ENCODE measurements at places on chromosomes 16 and 17.

GRCh38 chr16:67667453-67667816, 821 bp downstream of the C16orf86 start:
- DNase-seq: no peak

DNA sequence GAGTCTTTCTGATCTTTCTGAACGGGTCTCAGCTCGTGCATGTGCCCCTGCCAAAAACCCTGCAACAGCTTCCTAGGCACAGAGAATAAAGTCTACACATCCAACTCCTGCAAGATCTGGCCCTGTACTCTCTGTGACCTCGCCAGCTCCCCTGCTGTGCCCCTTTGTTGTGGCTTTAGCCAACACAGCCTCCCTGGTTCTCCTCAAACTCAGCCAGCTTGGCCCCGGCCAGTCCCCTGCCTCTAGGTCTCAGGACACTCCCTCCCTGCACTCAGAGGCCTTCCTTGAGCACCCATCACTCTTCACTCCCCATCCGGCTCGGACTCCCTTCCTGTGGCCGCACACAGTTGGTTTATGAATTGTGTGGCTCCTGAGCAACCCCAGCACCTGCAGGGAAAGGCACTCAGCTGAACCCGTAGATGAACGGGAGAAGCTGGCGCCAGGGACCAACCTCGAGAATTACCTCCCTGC, 1.4 kb downstream of the CEP131 start:
- DNase-seq: no peak

DNA sequence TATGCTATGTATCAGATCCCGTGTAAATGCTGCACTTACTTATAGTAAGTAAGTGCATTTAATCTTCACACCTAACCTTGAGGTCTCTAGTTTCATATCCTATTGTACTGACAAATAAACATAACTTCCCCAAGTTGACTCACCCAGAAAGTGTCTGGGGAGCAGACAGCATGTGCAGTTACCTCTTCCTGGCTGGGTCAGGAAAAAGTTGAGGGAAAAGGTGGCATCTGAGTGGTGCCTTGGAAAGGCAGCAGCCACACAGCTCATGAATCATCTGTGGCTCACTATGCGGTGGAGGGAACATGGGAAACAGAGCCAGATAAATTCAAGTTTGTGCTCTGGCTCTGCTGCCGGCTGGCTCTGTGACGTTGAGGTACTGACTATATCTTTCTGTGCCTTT, 382.0 kb upstream of the DYNLRB2 start:
- no peak for DNase-seq

- no peak for DNase-seq
These were observed 285.1 kb upstream of the CDH11 start for GRCh38 chr16:65406933-65407332.

GRCh38 chr17:69572747-69573146, 158.2 kb downstream of the MAP2K6 start:
- DNase-seq: no peak

DNA sequence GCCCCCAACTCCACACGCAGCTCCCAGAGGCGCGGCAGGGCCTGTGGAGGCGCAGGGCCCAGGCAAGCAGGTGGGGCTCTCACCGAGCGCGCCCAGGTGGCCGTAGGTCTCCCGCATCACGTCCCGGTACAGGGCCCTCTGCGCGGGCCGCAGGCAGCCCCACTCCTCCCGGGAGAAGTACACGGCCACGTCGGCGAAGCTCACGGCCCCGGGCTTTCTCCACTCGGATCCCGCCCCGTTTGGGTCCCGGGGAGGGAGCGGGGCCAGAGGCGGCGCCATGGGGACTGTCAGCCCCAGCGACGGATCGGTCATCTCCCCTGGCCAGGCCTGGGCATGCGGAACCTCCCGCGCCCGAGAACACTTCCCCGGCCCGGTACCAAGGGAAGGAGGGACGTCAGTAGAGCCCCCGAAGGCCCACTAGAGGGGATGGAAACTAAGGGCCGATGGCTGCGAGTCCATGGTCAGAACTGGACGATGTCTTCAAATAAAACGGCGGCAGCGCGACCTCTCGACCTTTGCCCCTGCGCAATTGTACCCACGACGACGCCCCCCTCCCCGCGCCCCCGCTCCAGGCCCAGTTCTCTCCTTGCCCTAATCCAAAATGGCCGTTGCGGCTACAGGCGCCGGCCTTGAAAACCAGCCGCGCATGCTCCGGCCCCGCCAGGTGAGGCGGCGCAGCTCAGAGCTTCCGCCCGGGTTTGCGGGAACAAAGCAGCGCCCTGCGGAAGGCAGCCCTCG, at the start of gene ZNF747:
TSS of gene ZNF747 (minus strand) at position 491 of the 738 bp plus-strand sequence. CDS start at position 312, 179 bp downstream.
- peak; percentile 96 for DNase-seq

DNA sequence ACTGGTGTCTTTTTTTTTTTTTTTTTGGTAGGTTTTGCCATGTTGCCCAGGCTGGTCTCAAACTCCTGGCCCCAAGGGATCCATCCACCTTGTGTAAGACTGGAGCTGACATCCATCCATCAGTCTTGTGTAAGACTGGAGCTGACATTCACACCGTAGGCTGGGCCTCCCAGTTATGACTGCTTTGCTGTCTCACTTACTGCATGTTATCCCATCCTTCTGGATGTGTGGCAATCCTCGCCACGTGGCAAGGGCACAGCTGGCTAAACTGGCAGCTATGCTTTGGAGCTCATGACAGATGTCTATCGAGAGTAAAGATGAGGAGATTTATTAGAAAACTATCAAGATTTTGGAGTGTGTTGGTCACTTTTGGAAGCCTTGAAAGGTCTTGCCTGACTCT, 115.1 kb downstream of the ABCA8 start:
- DNase-seq: no peak

DNA sequence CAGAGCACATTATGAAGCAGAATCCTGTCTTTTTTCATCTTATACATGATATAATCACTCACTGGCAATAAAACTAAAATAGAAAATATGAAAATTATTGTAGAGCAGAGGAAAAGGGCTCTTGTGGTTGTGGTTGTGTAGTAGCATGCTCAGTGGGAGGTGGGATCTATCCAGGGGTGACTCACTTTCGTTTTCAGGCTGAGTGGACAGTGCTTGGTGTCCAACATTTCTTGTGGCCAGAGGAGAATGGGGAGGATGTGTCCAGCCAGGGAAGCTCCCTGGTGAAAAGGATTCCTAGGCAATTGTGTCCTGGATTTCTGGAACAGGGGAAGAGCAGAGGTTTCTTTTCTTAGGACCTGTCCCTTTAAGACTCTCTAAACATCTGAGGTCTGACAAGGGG, 31.9 kb upstream of the CPHXL start:
- no peak for DNase-seq

DNA sequence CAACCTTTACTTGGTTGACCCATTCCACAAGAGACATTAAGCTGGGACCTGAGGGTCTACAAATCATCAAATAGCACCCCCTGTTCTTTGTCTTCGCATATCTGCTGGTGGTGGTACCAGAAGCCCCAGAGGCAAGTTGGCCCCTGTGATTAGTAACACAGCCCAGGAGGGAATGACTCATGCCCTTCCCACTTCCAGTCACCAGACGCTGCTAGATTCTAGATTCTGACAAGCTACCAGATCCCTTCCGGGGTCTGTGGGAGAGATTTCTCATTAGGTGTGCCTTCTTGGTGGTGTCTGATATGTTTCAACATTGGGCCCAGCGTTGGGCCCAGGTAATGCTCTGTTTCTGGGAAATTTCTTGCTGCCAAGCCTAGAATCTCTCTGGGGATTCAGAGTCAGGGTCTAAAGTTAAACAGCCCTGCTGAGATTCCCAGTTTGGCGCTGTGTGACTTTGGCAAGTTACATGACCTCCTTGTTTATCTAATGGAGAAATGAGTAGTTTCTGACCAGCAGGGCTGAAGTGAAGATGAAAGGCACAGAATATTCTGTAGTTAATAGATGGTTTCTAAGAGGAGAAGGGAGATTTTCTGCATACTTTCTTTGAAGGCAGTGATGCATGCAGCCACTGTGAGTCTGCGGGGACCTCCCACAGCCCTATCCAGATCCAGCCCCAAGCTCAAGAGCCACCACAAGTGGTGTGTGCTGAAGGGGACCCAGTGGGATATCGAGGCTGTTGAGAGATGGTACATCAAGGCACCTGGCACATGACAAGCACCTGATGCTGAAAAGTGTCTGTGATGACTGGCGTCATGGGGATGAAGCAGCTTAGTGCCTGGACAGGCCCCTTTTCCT, 3.9 kb downstream of the TRPV2 start:
- DNase-seq: no peak

DNA sequence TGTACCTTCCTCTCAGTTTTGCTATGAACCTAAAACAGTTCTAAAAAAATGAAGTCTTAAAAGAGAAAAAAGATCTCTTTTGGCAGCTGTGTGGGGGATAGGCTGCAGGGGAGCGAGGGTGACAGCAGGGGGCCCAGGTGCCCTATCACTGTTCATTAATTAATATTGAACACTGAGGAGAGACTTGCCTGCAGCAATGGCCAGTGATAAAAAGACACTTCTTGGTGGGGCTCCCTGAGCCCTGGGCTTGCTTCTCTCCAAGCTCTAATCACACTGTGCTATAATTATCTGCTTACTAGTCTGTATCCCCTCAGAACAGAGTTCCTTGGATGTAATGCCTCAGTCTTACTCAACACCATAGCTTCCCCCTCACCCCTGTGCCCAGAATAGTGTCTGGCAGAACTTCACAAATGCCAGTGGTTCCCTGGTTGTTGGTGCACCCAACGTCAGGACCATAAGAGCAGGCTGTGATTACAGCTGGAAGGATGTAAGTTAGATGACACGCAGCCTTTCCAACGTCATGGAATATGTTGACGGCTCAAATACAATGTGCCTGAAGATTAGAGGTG, 52.0 kb upstream of the IRX6 start:
- DNase-seq: no peak

DNA sequence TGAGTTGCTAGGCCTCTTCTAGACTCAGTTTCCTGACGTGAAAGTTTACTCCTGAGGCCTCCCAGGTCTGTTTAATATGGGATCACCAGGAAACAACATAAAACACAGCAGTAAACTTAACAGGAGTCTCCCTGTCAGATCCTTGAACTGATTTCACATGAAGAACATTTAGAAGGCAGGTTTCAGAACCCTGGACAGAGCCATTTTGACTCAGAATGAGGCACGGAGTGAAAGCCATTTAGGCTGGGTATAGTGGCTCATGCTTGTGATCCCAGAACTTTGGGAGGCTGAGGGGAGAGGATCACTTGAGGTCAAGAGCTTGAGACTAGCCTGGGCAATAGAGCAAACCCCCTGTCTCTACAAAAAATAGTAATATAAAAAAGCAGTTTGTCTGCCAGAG, 289.1 kb downstream of the CA10 start:
- DNase-seq: peak; percentile 48

GRCh38 chr17:75481194-75482068, 25.0 kb downstream of the TMEM94 start:
- DNase-seq: no peak

- DNase-seq: no peak
These were observed 75.8 kb downstream of the PITPNC1 start for GRCh38 chr17:67452681-67453554.

DNA sequence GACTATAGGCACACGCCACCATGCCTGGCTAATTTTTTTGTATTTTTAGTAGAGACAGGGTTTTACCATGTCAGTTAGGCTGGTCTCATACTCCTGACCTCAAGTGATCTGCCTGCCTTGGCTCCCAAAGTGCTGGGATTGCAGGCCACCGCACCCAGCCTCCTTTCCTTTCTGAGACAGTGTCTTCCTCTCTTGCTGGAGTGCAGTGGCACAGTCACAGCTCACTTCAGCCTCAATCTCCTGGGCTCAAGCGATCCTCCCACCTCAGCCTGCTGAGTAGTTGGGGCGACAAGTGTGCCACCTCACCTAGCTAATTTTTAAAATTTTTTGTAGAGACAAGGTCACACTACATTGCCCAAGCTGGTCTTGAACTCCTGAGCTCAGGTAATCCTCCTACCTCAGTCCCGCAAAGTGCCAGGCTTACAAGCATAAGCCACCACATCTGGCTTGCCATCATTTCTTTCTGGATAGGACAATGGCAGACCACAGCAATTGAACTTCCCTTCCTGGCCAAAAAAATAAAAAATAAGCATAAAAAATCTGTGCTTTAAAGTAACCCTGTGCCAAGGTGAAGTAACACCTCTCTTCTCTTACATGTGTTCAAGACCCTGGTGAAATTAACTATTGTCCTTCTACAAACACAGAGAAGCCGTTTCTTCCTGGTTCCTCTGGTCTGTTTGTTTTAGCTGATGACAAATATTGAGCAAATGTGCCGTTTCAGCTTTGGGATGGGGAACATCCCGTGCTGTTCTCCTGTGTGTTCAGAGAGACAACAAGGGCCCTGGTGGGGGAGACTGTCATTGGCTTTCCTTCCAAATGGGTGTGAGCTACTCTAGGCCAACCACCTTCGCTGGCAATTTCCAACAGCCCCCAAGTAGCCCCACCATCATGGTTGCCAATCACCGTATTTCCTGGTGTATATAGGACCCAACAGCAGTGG, 60.2 kb downstream of the EMP2 start:
- DNase-seq: no peak

- no peak for DNase-seq
These were observed 1.4 kb downstream of the KRT38 start for GRCh38 chr17:41439375-41439774.

DNA sequence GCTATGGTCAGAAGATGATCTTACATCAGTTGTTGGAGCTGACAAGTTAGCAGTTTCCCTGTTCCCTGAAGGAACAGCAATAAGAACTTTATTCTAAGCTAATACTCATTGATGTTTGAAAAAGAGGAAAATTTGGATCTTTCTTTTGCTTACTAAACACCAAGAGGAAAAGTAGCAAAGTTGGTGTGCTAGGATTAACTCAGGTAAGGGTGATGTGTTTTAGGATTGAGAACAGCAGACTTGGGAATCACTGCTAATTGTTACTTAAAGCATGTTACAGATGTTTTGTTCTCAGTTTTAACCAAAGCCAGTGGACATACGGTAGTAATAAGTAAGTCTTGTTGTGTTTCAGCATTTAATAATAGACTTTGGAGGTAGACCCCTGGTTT, 3.7 kb downstream of the SETD6 start:
- no peak for DNase-seq

GRCh38 chr17:17104494-17104893, 62.2 kb downstream of the MPRIP start:
- no peak for DNase-seq

DNA sequence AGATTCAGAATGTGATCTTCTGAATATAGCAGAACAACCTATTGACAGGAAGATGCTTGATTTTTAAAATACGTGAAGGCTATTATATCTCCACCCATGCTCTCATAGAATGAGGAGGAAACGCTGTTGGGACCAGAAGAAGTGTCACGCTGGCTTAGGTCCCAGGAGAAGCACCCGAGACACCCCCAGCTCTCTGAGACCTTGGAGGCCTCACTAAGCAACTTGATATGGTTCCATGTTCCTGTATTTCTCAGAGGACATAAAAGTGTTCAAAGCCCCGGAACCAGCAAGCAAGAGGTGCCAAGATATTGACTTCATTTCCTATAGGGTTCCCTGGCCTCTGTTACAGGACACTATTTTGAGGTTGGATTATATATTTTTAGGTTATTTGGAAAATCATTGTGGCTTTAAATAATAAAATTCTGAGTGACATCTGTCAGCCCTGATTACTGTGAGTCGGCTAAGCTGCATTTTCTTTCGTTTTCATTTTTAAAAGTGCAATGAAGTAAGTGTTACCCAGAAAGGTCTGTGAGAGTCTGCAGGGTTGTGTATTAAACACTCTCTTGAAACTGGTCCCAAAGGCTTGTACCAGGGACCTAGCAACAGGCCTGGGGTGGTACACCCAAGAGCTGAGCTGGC, 400.0 kb downstream of the SOX9 start:
- no peak for DNase-seq

- peak; percentile 27 for DNase-seq
These were observed 8.8 kb upstream of the NR1D1 start for GRCh38 chr17:40108970-40109824.

- DNase-seq: no peak
These were observed at the start of gene HSF5 for GRCh38 chr17:58487589-58488427. HSF5 (minus strand) TSS chr17:58488408; CDS start chr17:58488274, 134 bp downstream.

GRCh38 chr16:681746-682427, 1.7 kb downstream of the STUB1 start:
- DNase-seq: no peak
